ENCODE measurements at places on chromosomes 12 and 14.

DNA sequence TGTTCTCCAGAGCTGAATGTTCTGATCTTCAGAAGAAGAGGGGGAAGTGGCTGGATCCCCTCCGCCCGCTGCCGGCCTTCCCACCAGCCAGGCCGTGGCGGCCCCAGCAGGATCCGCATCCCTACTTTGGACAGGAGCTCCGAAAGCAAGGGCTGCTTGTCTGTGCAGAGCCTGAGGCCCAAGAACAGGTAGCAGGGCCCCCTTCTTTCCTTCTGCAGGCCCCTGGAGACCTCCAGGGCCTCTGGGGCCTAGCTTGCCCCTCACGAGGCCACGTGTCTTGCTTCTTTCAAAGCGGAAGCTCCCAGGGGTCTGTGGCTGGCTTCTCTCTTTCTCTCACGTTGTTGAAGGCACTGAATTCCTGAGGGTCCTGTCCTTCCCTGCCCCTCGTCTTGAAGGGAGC is 13.2 kb downstream of the PGF start:
- DNase-seq, result no peak

DNA sequence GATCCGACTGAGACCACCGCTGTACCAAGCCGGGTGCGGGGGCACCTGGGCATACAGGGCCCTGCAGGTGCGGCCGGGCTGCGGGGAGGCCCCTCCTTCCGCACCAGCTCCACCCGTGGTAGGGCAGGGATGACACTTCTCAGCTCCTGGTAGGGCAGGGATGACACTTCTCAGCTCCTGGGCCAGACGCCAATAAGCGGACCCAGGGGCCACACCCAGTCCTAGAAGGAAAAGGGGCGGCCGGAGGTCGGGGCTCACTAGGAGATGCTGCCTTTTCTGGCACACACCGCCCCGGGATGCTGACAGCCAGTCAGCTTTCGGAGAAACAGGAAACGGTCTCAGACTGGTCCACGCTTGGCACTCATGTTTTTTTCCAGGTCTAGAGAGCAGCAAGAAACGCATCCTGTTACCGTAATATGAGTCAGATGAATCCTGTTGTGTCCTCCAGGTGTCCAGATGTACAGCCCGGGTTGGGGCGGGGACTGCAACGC is 34.8 kb downstream of the NFKBIA start:
- DNase-seq, result peak; percentile 47

- no peak for DNase-seq
Measured at GRCh38 chr14:31657917-31658316, 96.7 kb downstream of the NUBPL start.

GRCh38 chr14:67522270-67522669 is 10.8 kb upstream of the PLEKHH1 start:
- no peak for DNase-seq

DNA sequence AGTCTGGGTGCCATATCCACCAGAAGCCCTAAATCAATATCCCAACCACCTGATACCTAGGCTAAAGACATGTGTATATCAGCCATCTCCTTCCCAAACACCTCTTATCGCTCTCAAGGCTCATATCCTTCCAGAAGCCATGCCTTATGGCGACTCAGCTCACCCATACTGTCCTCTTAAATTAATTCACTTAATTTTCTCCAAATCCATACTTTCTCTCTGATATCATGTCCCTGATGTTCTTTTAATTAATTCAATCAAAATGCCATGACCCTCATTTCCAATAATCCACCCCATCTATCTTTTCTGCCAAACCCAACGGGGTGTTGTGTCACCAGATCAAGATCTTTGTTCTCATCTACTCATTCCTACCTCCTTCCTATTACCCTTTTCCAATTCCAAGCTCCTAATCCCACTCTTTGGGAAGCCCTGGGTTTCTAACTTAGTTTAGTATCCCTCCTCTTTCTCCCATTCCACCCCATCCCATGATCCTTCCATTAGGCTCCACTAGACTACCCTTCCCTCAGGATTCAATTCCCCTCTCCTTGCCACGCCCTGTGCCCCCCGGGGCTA is 723 bp downstream of the ATF7 start:
- DNase-seq, result no peak

DNA sequence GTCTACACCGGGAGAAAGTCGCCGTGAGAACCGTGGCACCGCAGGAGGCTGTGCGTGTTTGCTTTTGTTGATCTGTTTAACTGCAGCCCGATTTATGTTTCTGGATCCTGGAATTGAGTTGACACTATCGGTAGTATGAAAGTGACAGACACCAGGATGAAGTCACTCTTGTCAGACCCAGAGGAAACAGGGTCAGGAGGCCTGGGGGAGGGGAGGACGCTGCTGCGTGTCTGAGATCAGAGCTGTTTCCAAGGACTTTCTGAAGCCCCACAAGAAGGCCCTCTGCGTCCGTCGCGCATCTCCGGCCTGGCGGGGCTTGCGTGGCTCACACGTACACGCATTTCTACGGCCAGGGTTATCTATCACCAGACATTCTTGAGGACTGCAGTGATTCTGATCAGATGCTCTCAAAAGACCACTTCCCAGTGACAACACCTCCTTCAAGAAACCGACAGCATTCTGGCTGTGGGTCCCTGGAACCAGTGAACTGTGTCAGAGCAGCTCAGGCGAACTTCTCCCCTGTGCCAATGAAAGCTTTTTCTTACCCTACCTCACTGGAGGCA is 263.4 kb downstream of the ADGRD1 start:
- no peak for DNase-seq

DNA sequence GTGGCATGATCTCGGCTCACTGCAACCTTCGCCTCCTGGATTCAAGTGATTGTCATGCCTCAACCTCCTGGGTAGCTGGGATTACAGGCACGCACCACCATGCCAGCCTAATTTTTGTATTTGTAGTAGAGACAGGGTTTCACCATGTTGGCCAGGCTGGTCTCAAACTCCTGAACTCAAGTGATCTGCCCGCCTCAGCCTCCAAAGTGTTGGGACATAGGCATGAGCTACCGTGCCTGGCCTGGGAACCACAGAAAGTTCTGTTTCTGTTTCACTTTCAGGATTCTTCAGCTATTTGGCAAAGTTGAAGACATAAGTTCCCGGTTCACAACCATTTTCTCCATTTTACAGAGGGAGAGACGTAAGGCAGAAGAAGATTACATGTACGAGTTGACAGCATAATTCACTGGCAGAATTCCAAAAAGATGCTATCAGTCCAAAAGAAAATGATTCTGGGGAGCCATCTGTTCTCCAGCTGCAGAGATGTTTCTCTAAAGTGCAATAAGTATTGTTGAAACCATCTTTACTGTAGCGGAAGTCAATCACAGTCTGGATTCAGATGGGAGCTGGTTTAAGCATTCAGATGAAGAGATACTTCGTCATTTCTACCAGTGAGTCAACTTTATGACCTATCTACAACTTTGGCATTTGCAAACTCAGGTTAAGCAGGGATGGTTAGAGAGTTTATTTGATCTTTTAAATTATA is 8.1 kb upstream of the RNF34 start:
- no peak for DNase-seq

DNA sequence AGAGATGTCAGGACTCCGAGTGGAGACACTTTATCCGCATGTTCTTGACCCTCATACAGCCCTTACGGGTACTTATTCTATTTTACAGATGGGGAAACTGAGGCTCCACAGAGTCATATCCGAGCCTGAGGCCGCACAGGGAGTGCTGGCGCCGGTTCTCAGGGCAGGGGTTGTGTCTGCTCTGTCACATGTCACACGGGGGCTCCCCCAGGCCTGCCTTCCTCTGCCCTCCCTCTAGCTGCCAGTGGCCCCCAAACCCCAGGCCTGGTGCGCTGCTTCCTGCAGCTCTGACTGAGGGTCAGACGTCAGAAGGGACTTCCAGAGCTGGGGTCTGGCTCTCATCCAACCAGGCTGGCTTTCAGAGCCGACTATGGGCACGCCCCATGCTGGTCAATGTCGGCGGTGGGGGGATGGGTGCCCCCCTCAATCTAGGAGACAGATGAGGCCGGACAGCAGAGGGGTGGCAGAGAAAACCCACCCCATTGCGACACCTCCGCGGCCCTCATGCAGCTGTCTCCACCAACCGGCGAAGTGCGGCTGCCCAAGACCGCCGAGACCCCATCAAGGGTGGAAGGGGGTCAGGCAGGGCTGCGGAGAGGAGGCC is 811 bp upstream of the INF2 start:
- no peak for DNase-seq

DNA sequence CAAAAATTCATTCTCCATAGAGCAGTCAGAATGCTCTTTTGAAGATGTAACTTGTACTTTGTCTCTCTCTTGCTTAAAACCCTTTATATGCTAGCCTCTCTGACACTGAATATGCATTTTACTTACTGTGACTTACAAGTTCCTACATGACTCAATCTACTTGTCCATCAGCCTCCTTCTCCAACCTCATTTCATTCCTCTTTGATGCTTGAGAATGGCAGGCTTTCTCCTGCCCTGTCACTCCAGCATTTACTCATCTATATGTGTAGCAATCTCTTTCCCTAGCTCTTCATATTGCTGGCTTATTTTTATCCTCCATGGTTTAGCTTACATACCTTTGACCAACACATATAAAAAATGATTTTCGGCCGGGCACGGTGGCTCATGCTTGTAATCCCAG is 561.9 kb downstream of the CCER1 start:
- no peak for DNase-seq

DNA sequence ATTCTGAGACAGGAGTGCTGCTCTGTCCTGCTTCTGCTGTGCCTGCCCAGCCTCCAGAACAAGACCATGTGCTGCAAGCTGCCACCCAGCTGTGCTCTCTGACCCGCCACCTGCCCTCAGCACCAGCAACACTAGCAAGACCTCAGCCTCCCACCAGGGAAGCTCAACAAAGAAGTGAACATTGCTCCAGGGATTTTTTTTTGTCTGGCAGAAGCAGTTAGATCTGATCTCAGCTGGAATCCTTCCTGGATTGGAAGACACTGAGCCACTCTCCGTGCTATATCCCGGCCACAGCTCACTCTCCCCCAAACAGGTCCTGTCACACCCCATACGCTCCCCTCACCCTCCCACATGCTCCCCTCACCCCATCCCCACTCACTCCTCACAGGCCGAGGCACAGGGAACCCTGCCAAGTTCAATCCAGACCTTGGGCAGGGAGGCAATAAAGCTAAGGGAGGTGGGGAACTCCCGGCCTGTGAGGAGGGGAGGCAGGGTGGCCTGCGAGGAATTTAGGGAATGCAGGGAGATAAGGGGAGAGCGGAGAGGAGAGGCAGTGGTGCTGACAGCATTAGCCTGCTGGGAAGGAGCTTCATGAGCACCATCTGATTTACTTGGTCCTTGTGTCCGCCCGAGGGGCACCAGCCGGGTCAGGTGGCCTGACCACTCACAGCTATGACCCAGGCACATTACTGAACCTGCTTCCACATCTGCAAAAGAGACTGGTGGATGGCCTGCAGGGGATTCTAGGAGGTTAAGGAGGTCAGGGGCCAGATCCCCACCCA is 29.7 kb downstream of the CCDC85C start:
- DNase-seq, result peak; percentile 74

- DNase-seq, result no peak
Measured at GRCh38 chr12:26425587-26426260, 230.4 kb downstream of the SSPN start.

DNA sequence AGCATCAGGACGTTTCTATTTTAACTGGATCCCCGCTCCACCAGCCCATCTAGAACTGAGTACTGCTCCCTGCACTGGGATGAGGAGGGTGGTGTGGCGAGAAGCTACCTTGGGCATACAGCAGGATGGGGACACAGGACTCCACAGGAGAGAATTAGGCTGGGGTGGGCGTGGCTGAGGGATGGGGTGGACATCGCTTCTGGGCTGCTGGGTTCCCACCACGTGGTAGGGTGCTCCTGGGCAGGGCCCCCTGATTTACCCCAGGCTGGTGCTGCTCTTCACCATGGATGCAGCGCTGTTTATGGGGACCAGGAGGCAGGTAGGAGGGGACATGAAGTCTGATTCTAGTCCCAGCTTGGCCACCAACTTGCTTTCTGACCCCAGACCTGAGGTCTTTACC is 41.9 kb downstream of the VDR start:
- DNase-seq, result no peak
